Anterior cingulate cortex (tissue), 58 donors: ENCODE measurements at places on chromosomes 7 and 10.

GRCh38 chr7:38316733-38317360 lies 43.4 kb upstream of the TARP start:
- DNase-seq: no peak

DNA sequence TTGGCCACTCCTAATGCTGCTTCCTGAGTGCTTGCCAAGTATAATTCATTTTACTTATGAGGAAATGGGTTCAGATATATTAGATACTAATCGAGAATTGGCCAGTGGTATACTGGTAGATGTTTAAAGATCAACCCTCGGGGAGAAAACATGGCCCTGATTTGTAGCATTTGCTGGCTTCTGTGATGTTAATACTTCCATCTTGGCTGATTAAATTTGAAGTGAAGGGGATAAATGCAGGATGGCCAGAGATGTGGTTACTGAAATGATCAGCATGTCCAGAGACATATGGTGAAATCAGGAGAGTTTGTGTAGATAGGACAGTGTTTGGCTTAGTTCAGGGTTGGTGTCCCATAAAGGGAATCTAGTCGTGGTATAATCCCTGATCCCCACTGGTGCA lies 11.2 kb downstream of the UBE2D4 start:
- no peak for DNase-seq

- DNase-seq: no peak
Measured at GRCh38 chr7:92133133-92133736, 1.0 kb downstream of the CYP51A1 start.

- DNase-seq: no peak
Measured at GRCh38 chr7:26900251-26900650, 35.9 kb upstream of the SKAP2 start.

GRCh38 chr10:90998733-90999511 lies 78.0 kb upstream of the ANKRD1 start:
- DNase-seq: no peak

GRCh38 chr7:105578496-105578895 lies 2.8 kb downstream of the EFCAB10 start:
- no peak for DNase-seq

- DNase-seq: no peak
Measured at GRCh38 chr7:21704359-21704758, 161.5 kb downstream of the DNAH11 start.

DNA sequence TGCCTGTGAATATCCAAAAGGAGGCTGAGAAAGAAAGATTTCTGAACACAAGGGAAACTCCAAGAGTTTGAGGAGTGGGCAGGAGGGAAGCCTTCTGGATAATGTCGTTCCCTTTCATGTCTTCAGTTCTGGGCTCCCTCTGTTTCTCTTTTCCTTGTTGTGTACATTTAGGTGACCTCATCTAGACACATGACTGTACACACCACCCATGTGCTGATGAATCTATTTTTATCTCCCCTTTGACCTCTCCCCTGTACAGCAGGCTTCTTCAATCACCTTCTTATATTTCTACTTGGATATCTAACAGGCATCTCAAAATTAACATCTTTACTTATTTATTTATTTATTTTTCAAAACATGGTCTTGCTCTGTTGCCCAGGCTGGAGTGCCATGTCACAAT lies 363.1 kb downstream of the GATA3 start:
- DNase-seq: no peak

DNA sequence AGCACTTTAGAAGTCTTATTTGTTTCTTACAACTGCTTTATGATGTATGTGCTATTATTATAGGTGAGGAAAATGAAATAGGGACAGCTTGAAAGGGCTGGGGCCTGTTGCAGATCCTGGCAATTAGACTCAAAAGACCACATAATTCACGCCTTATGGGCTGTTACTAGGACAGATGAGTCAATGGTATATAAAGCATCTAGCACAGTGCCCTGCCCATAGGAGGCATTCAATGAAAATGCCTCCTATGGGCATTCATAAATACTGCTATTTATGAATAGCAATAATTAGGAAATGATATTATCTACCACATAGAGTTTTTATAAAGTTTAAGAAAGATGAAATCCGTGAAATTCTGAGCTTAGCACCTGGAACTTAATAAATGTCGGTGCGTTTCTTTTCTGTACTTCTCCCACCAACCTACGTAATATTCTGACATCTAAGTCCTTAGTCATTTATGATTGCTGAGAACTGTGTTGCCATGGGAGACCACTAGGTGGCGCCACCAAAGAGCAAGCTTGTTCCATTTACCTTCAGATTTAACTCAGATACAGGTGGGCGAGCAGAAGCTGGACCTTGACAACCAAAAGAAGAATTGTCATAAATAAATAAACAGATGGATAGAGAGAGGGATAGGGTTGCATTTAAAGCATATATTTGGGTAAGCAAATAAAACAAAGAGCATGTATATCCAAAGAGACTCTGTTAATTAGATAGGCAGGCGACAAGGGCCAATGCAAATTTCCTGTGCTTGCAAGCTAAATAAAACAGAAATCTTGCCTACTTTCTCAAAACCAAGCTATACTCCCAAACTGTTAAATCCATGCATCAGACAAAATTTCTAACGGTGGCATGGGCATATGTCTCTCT lies 699.9 kb downstream of the INHBA start:
- no peak for DNase-seq

GRCh38 chr10:76115471-76116155 lies 684.2 kb downstream of the LRMDA start:
- no peak for DNase-seq

DNA sequence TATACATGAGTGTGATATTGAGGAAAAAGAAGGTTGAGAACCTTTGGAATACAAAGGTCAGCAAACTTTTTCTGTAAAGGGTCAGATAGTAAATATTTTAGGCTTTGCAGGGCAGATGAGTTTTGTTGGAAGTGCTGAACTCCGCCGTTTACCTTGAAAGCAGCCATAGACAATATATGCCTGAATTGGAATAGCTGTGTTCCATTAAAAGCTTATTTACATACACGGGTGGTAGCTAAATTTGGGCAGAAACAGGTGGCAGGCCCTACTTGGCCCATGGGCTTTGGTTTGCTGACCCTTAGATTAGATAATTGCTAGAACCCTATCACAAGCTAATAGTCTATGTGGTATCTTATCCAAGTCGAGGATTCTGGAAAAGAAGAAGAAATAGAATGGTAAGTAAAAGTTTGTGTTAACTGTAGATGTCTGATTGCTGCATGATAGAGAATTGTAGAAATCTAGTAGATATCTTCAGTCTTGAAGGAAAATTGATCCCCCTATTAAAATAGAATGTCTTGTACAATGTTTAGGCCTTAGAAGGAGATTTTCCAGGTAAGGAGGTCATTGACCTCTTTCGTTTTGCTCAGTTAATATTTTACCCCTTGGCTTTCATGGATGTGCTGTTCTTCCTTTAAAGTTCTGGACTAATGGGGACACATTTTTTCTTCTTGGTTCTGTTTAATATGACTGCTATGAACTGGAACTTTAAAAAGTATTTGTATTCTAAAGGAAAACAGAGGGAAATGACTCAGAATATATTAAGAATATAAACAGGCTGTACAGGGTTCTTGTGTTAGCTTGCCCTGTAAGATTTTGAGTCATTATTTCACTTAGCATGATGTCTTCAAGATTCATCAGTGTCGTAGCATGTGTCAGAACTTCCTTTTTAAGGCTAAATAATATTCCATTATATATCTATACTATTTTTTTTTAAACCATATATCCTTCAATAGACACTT lies 8.0 kb downstream of the RBM33 start:
- no peak for DNase-seq

GRCh38 chr7:48933549-48934085 lies 9.3 kb downstream of the CDC14C start:
- no peak for DNase-seq

GRCh38 chr7:47591655-47592572 lies 10.0 kb upstream of the TNS3 start:
- no peak for DNase-seq

- DNase-seq: no peak
Measured at GRCh38 chr7:132024290-132024689, 467.9 kb upstream of the PODXL start.

GRCh38 chr10:18918532-18918931 lies 130.1 kb upstream of the MALRD1 start:
- DNase-seq: no peak

GRCh38 chr10:127462643-127463295 lies 86.3 kb upstream of the NPS start:
- no peak for DNase-seq

DNA sequence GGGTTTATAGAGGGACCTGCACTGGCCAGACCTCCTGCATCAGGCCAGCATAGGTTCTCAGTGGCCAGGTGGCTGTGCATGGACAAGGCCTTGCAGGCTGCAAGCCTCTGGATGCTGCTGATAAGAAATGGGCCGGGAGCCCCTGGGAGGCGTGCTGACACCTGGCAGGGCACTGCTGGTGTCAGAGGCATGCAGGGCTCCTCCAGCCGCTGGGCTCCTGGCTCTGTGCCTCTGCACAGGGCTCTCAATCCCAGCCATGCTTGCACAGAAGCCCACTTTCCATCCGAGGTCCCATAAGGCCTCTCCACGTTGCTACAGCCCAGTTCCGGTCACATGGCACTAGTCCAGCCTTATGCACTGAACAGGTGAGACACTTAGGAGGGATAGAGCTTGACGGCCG lies 27.3 kb downstream of the ANTXRL start:
- no peak for DNase-seq

DNA sequence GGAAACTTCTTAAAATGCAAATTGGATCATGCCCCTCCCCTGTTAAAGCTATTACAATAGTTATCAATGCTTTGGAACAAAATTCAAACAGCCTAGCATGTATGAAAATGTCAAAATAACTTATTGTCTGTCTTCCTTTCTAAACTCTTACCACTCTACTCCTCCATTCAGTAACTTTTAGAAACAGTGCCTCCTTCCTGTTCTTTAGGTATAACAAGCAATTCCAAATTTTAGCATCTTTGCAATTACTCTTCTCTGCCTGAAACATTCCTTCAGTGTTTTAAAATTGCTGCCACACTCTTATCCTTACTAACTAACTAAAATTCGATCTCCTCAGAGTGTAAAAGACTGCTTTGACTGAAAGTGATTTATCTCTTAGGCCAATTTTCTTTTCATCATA lies 660.4 kb upstream of the LRRTM3 start:
- DNase-seq: no peak

DNA sequence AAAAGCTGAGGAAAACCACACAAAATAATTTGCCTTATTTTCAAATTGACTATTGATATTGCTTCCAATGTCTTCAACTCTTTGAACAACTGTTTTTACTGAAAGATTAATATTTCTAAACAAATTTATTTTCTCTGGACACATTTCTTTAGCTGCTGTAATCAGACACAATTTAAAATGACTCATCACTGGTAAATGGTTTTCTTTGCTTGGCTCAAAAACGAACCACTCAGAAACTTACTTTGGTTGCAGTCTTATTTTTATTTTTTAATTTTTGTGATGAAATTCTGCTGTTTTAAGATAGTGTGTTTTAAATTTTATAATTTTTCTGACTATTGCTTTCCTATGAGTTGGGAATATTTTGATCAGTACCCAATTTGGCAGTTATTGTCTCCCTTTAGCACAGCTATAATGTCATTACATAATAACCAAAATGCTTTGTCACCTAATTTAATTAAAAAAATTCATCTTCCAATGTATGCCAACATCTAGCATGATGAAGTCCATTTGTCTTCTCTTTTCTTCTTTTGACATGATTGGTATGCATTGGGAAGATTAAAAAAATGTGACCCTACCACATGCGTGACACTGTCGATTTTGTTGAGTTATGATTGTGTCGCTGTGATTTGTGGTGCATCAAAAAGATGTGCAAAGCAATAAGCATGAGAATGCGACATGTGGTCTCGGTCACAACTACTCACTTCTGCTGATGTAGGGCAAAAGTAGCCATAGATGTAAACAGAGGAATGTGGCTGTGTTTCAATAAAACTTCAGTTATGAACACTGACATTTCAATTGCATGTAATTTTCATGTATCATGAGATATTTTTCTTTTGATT lies 222.3 kb downstream of the SUGCT start:
- DNase-seq: no peak

- DNase-seq: no peak
Measured at GRCh38 chr10:110349831-110350230, 45.1 kb upstream of the SMNDC1 start.

DNA sequence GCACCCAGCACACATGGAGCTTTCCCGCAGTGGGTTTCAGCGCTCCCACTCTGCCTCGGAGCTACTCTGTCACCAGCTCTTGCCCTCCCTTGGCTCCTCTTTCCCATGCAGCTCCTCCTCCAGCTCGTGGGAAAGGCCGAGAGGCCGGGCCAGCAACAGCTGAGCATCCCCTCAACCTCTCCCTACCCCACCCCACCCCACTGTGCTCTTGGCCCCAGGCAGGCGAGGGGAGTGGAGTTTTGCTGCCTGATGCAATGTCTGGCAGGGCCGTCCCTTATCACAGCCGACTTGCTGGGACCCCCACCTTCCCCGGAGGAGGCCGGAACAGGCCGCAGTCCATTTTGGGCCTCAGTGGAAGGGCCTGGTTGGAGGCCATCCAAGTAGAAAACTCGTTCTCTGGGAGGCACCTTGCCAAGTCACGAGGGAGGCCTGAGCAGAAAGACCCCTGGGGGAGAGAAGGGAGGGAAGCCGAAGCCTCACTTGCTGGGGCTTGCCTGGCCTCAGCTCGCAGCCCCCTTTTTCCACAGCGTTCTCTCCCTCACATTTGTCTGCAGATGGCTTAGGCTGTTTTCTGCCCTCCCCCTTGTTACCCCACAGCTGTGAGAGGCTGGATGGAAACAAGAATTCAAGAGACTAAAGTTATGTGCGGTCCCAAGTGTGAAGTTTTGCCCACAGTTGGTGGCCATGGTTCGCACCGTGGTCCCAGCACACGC lies 35.3 kb downstream of the CHST3 start:
- peak; percentile 65 for DNase-seq

- no peak for DNase-seq
Measured at GRCh38 chr7:1493129-1493528, 11.1 kb downstream of the INTS1 start.

DNA sequence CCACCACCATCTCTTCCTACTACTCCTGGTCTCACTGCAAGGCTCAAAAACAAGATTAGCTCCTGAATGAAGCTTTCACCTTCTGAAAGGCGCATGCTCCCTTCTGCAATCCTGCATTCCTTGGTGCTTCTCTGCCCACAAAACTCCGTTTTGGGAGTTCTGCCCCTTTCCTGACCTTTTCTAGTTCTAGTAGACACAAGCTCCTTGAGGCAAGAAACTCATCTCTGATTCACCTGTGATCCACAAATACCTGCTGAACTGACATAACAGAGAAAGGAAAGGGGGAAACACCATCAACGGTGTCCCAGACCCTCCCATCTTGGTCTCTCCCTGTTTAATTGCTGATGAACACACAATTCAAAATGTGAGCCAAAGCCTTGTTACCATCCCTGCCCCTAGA lies 64.0 kb upstream of the EGR2 start:
- DNase-seq: no peak
